ENCODE measurements at places on chromosomes 6 and 20.

DNA sequence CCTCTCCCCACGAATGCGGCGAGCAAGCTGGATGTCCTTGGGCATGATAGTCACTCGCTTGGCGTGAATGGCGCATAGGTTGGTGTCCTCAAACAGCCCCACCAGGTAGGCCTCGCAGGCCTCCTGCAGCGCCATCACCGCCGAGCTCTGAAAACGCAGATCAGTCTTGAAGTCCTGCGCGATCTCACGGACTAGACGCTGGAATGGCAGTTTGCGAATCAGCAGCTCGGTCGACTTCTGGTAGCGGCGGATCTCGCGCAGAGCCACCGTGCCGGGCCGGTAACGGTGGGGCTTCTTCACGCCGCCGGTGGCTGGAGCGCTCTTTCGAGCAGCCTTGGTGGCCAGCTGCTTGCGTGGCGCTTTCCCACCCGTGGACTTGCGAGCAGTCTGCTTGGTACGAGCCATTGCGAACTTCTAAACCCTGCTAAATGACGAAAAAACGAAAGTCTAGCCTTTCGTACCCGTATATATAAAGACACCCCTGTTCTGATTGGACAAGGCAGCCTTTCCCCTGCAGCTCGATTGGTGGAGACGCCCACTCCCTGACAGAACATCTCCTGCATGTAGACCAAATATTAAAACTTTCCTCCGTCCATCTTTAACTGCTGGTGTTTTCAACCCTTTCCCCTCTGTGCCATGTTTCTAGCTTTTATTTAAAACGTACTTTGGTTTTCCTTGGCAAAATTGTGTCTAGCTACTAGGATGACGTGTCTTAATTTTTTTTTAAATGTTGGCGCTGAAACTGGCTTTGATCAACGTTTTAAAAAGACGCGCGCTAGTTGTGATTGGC is 109.8 kb downstream of the HFE start:
- peak; percentile 91 for DNase-seq

- no peak for DNase-seq
Measured at GRCh38 chr6:168027521-168027920, 30.1 kb downstream of the KIF25 start.

- no peak for DNase-seq
Measured at GRCh38 chr20:46951405-46951804, 56.8 kb downstream of the EYA2 start.

DNA sequence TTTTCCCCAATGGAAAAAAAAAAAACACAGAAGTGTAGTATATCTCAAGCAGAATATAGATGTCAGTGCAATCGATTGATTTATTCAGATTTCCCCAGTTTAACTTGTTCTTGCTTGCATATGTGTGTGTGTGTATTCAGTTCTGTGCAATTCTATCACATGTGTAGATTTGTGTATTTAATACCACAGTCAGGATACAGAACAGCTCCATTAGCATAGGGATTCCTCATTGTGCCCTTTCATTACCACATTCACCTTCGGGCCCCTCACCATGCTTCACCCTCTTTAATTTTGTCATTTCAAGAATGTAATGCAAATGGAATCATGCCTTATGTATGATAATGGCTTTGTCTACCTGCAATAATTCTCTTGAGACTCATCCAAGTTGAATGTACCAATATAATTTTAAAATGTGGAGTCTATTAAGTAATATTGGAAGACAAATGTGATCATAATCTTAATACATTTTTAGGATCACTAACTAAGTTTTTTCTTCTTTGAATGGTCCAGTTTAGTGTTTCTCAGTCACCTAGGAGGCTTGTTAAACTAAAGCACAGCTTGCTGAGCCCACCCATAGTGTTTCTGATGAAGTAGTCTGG is 187.9 kb downstream of the TENT5A start:
- DNase-seq: no peak

Measured in CD4-positive, alpha-beta T cell treated with Interleukin-6 at 100 ng/mL for 8 hours (primary cell).